ENCODE measurements at places on chromosomes 7 and 10.

- no peak for DNase-seq
Observed at GRCh38 chr10:58433571-58433970, 48.4 kb downstream of the TFAM start.

- DNase-seq = no peak
Observed at GRCh38 chr10:72557362-72557761, 68.5 kb downstream of the MICU1 start.

DNA sequence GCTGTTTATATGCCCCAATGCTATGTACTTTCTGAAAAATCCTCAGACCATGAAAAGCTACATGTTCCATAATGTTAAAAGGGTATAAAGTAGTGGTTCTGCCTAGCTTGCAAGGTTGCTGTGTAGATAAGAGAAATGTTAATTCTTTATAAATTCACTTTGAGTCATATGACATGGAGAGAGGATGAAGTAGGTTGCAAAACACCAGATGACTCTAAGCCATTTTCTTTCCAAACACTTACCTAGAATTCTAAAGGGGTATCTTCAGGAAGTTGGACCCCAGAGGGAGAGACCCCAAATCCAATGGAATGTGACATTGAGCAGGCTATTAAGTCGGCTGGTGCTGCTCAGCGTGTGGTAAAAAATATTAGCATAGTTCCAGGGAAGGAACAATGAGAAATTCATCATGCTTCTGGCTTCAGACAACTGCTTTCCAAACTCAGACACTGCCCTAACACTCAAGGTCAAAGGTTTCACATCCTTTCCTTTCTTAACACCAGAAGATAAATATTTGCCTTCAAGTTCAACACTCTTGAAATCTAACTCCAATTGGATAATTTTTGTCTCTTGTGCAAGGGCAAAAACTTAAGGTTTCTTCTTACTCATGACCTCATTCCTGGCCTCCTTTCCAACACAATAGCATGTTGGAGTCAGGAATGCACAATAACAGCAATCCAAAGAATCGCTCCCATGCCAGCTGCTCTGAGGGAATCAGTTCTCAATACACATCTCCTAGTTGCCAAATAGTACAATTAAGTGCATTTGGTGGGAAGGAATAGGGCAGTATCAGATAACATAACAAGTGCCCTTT lies 100.7 kb upstream of the AFAP1L2 start:
- DNase-seq = no peak

DNA sequence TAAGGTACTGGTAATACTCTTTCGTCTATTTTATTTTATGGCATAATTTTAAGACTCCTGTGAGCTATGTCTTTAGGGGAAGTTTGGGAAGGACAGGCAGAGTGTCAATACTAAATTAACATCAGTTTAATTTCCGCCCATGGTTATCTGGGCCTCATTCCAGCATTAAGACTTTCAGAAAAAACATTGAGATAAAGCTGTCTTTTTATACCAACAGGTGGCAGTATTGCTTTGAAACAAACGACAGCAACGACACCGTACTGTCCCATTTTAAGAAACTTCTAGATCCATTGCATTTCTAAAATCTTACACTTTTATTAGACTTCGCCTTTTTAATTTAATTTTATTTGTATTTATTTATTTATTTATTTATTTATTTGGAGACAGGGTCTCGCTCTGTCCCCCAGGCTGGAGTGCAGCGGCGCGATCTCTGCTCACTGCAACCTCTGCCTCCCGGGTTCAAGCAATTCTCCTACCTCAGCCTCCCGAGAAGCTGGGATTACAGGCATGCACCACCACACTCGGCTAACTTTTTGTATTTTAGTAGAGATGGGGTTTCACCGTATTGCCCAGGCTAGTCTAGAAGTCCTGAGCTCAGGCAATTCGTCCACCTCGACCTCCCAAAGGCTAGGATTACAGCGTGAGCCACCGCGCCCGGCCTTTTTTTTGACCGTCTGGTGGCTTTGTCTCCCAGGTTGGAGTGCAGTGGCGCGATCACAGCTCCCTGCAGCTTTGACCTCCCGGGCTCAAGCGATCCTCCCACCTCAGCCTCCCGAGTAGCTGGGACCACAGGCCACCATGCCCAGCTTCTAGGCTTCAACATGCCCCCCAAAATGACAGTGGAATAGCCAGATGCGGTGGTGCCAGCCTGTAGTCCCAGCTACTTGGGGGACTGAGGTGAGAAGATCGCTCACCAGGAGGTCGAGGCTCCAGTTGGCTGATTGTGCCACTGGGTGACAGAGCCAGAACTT lies 78.7 kb upstream of the C1GALT1 start:
- peak; percentile 61 for DNase-seq

DNA sequence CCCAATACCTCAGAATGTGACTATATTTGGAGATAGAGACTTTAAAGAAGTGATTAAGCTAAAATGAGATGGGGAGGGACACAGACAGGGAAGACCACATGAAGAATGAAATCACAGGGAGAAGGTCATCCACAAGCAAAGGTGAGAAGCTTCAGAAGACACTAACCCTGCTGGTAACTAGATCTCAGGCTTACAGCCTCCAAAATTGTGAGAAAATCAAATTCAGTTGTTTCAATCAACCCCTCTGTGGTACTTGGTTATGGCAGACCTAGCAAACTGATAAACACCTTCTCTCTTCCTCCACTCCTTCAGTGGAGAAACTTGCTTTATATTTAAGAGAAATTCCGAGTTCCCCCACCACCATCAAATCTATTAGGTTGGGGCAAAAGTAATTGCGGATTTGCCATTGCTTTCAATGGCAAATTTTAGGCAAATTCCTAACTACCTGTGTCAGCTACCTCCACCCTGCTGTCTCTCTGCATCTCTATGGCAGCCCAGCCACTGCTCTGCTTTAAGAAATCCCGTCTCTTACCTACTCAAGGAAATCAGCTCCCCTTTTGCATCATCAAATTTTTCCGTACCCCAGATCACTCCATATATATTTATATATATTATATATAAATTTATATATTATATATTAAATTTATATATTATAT lies 38.2 kb downstream of the SEMA3E start:
- no peak for DNase-seq

DNA sequence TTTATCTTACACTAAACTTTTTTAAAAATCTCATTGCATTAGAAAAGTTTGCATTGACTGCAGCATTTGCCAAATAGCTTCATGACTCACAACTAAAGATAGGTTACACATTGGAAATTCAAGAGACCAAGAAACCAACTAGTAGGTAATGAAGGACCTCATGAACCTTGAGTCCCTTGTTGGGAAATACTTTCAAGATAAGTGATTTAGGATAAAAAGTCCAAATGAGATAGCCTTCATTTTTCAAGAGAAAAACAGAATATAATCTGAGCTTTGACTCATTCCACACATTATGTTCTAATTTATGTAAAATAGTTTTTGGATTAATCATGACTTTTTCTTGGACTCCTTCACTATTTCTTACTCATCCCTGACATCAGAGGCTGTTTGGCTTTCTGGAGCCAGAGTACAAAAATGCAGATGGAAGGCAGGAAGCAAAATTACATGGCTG lies 13.1 kb upstream of the LIPF start:
- DNase-seq = no peak

DNA sequence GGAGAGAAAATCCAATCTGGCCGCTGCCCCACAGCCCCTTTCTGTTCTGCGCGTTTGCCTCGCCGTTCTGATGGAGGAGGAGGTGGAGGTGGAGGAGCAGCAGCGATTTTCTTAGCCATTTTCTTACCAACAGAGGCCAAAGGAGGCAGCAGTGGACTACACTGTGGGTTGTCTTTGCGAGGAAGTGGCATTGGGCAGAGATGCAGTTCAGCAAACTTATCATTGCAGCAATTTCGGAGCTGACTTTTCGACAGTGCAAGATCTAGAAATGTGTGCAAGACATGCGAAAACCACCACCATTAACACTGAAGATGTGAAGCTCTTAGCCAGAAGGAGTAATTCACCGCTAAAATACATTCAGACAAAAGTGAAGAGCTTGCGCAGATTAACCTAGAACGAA lies 1.9 kb upstream of the ARL4A start:
- DNase-seq = no peak

- no peak for DNase-seq
Observed at GRCh38 chr10:86782701-86783418, 26.4 kb downstream of the BMPR1A start.

DNA sequence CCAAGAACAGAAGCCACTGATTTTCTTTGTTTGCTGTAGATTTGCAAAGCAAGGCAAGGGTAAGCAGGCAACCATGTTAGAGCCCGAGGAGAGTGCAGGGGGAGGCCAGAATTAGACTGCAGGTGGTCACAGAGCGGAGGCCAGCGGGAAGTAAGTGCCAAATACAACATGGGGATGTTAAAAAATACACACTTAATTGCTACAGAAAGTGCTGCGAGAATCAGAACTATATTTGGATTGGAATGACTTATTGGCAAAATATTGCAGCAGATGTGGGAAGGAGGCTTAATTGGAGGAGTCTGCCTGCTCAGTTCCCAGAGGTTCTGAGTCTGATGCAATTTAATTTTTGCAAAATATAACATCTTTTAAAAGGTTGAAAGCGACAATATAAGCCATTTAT lies 49.7 kb upstream of the ADCY1 start:
- no peak for DNase-seq

DNA sequence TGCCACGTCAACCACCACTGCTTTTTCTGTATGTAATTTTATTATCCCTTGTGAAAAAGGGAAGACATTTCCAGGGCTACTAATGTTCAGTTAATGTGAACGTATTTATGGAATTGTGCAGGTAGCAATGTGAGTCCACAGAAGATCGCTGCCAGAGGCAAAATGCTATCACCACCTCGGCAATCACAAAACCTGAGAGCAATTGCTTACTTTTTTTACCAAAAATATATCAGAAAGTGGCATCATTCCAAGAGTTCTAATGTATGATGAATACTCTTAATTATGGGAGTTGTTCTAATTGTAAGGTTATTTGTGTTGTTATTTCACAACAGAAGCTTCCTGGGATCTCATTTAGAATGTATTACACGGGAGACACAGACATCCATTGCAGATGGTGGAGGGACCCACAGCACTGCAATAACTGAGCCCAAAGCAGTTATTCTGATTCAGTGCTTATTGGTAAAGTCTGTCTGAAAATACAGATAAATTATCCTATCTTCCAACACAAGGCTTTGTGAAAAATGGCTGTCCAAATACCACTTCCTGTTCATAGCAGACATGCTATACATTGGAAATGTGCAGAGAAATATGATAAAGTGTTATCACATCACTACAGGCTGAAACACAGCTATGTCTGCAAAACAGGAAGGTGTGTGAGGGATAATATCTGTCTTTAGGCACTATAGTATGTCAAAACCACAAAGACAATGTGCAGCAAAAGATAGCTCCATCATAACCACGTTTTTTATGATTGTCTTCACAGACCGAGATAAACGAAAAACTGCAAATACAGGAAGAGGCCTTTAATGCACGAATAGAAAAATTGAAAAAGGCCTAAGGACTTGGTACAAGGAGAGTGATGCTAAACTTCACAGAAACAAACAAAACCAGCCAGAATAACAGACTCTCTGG lies 102.7 kb downstream of the CABCOCO1 start:
- no peak for DNase-seq

DNA sequence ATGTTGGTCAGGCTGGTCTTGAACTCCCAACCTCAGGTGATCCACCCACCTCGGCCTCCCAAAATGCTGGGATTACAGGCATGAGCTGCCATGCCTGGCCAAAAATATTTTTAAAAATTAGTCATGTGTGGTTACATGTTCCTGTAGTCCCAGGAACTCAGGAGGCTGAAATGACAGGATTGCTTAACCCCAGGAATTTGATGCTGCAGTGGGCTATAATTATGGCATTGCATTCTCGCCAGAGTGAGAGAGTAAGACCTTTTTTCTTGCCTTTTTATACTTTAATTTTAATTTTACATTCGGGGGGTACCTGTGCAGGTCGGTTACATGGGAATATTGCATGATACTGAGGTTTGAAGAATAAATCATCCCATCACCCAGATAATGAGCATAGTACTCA lies 86.6 kb upstream of the ZNF92 start:
- DNase-seq = no peak

- no peak for DNase-seq
Observed at GRCh38 chr7:47827871-47828270, 120.4 kb downstream of the PKD1L1 start.

GRCh38 chr7:29854257-29854938 lies 48.1 kb downstream of the WIPF3 start:
- DNase-seq = peak; percentile 67
